NCI-H1417 treated with DMSO at 0.1 percent for 48 hours (cell line): ENCODE measurements at places on chromosomes 13 and 19.

DNA sequence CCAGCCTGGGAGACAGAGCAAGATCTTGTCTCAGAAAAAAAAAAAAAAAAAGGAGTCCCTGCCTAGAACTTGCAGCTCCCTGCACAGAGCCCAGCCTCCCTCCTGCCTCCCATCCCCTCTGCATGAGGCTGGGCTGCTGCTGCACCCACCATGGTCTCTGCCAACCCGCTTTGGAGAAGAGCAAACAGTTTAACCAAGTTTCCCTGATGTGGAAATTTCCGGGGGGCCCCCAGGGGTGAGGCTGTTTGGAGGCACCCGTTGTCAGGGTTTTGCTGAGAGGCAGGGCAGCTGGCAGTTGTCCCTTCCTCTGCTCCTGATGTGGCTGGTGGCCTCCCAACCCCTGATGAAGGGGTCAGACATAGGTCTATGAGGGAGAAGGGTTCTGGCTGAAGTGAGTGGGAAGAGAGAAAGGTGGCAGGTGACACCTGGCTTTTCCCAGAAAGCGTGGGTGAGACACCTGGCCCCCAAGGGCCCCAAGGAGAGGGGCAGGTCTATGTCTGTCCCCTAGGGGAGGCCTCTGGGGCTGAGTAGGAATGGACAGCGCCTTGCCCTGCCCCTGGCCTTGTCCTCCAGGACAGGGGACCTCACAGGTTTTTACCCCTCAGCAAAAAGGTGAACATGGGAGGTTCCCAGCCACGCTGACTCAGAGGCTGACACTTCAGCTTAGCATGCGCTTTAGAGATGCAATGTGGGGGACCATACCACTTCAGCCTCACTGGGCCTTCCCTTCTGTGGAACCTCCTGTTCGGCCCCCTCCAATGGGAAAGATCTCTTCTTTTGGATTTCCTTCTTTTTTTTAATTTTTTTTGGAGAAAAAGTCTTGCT lies 5.5 kb downstream of the LRP3 start:
- DNase-seq = no peak

GRCh38 chr19:54660964-54661363 lies 1.8 kb upstream of the LILRB4 start:
- no peak for DNase-seq

DNA sequence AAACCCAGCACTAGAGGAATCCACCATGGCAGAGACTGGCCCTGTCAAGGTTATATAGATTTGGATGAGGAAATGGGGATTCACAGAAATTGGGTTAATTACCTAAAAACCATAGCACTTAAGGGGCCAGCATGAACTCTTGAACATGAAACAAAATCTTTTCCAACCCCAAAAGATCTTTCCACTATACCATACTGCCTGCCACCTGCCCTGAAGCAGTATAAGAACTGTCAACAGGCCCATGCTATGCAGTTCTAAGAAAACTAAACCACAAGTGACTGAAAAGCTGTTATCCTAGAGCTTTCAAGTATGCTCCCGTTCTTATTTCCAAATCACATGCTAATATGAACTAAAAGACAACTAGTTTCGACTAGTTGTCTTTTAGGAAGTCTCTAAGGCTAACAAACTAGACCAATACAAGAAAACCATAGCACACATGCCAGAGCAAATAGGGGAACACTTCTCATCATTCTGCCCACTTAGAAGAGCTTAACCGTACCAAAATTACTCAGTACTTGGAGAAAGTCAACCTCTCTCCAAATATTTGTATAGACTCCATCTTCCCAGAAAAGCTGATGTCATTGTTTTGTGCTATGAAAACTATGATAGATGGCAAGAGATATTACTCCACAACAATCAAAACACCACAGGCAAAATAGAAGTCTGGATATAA lies 27.5 kb downstream of the HSPH1 start:
- DNase-seq = no peak

DNA sequence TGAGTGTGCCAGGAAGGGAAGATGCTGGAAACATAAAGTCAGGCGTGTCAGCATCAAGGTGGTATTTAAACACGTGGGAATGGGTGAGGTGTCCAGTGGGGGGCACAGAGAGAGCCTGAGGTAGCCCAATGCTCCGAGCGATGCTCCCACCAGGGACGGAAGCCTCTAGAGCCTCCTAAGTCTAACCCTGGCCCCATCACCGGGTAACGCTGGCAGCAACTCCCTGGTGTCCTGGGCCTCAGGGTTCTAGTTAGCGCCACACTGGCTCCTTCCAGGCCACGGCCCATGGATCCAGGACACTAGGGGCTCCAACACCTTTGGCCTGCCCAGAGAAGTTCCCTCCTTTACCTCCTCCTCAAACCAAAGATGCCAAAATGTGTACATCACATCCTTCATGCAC lies 65.4 kb downstream of the EPS15L1 start:
- no peak for DNase-seq

DNA sequence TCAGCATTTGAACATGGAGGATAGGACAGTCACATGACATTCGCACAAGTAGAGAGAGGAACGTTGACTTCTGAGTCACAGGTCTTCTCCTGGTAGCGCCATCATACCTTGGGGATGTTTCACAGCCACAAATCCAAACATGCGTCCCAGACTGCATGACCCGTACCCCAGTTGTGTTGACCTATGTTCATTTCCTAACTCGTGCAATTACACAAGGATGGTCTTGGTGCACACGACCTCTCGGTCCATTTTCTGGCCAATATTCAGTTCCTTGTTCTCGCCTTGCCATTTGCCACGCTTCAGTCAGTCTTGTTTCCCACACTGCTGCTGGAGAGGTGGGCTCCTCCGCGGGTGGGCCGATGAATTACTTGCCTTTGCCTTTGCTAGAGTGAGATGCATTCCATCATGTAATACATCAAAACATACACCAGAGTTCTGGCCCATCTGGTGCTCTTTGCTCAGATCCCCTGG lies 87.3 kb downstream of the COL4A2 start:
- DNase-seq = no peak

- no peak for DNase-seq
Measured at GRCh38 chr19:1026783-1027649, 608 bp downstream of the CNN2 start.

GRCh38 chr13:55402870-55403269 lies 1737.8 kb upstream of the PRR20A start:
- no peak for DNase-seq

GRCh38 chr13:27117158-27117557 lies 54.5 kb downstream of the USP12 start:
- DNase-seq = no peak

- no peak for DNase-seq
Measured at GRCh38 chr19:51127755-51128154, 3.0 kb downstream of the SIGLEC9 start.

DNA sequence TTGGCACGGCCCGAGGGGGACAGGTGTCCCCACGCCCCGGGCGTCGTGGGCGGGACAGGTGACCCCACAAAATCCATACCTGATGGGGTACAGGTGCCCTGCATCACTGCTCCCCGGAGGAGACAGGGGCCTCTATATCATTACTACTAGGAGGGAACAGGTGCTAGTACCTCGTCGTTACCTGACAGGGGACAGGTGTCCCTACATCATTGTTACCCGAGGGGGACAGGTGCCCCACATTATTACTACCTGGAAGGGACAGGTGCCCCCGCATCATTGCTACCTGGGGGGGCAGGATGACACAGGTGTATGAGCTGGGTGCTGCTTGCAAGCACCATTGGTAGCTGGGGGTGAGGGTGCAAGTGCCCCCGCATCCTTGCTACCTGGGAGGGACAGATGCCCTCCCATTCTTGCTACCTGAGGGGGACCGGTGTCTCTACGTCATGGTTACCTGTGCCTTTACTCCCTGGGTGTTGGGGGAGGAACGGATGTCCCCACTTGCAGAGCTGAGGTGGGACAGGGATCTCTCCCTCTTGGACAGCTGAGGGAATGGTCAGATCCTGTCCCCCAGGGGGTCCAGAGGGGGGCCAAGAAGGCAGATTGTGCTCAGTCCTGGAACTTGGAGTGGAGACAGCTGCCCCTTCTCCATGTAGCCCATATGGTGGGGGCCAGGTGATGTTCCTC lies 620 bp downstream of the CRTC1 start:
- DNase-seq = no peak
